ENCODE measurements at places on chromosomes 6 and 20. TPM values are rescaled to one million over a fixed set of nuclear protein-coding genes. Genes with fewer than 3 reads are reported as not detected.

TMEM74B gene
- total RNA-seq: not detected

- no peak for DNase-seq
These were observed 320.2 kb downstream of the MAFB start for GRCh38 chr20:40368876-40369275.

DNA sequence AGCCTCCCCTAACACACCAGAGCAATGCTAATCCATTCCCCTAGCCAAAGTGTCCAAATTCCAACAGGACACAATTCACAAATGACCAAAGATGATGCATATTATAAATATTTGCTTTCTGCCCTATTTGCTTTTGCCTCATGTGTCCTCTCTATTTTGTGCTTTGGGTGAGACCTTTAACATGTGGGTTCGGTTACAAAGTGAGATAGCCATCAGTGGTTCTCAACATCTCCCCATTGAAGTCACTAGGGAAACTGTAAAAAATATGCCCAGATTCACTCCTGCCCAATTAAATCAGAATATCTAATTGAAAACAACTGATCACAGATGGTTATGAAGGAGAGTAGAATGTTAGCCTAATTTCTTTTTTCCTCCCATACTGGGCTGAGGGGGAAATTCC lies 159.2 kb downstream of the MTFR2 start:
- no peak for DNase-seq

DNA sequence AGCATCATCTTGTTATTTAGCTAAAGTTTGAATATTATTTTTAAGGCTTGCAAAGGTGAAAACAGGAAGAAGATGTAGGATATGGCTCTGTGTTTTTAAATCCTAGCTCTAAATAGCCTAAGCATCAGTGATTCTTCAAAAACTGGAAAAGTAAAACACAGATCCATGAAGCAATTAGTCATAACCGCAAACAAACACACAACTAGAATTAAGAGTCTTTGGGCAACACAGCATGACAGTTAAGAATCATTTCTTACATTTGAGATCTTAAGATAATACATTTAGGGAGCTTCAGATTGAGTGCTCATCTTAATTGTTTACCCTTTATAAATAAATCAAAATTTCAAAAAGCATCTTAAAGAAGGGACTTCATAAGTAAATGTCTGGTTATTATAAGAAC lies 115.8 kb upstream of the MAP7 start:
- no peak for DNase-seq

DNA sequence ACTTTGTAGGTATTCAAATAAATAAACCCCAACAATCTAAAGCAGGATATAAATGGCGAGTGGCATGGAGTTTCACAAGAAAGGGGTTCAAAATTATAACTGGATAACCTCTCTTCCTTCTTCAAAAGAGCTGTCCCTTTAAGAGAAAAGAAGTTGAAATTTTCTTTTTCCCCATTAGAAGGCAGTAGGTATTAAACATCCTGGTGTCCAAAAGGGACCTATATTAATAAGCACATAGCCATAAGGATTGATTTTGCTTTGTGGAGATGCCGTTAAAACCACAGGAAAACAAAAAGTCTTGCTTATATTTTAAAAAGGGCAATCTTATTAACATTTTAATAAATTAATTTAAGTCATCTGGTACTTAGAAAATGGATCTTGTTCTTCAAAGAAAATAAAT lies 76.5 kb downstream of the LYRM4 start:
- DNase-seq: no peak

GRCh38 chr6:149409617-149410016 lies 9.6 kb downstream of the SUMO4 start:
- DNase-seq: no peak

DNA sequence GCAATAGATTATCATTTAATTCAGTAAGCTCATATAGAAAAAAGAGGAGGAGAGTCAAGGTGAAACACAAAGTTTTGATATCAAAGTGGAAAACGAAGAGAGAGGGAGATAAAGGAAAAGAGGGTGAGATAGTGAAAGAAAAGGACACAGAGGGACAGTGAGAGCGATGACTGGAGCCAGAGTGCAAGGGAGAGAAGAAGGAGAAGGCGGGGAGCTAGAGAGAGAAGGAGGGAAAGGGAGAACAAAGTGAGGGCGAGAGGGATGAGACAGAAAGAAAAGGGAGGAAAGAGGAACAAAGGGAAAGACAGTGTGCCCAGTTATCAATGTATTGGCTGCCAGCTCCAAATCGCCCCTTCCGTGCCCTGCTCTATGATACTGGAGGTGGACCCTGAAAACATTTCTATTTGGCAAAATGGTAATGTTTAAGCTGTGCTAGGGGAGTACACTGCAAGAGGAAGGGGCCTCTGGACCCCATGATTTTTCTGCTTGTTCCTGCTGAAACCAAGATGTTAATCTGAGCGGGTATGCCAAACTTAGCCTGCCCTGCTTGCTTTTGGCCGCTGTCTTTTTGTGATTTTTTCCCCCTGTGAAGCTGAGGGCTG lies 27.8 kb downstream of the GPX5 start:
- DNase-seq: no peak

DNA sequence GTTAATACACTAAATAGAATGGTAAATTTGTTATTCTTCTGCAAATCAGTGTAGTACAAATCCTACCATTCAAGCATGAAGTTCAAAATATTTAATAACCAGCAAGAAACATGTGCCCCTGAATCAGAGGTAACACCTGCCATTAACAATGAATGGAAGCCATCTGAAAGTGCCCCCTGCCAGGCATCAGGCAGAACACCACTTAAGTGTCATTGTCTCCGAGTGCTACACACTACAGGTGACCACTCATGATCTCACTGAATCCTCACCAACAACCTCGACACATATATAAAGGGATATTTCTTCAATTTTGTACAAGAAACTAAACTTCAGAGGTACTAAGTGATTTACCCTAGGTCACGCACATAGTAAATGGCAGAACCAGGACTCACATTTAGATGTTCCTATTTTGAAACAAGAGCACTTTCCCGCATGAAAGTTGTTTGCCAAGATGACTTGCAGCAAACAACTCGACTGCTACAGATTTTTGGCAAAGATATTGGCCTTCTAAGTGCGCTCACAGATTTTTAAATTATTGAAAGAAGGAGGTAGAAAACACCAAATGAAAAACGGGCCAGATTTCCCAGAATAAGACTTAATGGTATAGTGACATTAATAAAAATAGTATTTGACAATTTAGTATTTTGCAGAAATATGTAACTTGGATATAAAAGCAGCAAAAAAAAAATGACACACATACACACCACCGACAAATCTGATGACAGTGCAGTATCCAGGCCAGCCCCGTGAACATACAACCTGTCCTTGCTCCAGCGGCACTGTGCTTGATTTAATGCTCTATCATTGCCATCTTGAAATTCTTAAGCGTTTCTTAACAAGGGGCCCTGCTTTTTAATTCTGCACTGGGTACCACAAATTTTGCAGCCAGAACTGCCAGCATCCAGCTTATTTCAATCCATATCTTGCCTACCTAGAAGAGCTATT lies 274.5 kb downstream of the ALDH8A1 start:
- no peak for DNase-seq

GRCh38 chr6:53539561-53539960 lies 5.3 kb downstream of the GCLC start:
- no peak for DNase-seq

- no peak for DNase-seq
These were observed 33.0 kb downstream of the TRERF1 start for GRCh38 chr6:42418724-42419123.

- DNase-seq: no peak
These were observed 86.9 kb upstream of the VSTM2L start for GRCh38 chr20:37816003-37816402.

DNA sequence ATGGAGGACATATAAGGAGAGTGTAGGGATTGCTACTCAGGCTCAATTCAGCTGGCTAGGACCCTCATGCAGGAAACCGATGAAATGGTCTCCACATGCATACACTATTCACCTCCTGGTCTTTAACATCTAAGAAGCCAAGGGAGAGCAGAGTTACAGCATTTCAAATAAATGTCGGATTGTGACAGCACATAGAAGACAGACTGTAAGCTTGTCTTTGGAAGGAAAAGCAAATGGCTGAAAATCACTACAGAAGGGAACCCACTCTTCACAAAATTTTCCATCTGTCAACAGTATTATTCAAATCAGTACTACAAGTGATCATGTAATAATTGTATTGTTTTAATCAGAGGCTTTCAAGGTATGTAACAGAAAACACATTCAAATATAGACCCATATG lies 72.9 kb downstream of the ATG5 start:
- no peak for DNase-seq

All from myocyte (in vitro differentiated cells).